ENCODE measurements at places on chromosomes 7 and 10.
A peak's percentile ranks its signal among the peaks of the same experiment; 100 is the strongest.

DNA sequence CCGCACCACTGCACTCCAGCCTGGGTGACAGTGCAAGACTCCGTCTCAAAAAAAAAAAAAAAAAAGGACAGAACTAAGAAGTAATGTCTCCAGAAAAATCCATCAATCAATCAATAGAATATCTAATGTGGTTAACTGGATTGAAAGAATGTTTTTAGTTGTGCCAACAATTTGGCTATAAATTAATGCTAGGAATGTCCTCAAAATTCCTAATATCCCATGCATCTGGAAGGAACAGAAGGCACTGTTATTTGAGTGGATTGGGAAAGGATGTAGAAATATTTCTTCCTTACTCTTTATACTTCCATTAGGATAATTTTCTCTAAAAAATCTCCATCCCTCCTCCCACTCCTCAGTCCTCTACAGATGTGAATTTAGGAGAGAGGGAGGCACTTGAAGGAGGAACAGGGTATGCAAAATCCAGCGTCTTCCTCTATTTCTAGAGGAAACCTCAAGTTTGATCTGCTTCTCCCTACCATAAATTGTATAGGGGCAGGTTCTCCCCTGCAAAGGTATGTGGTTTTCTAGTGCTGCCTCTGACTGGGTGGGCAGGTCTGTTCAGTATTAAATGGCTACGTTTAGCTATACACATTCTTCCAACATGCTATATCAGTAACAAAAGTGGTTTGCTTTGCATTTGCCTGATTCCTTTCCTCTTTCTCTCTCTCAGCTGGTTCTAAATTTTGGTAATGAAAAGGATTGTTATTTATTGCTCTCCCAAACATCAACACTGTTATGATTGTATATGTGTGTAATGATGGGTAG lies 54.1 kb downstream of the RNLS start:
- DNase-seq: no peak

- DNase-seq: no peak
These were observed 523.7 kb upstream of the GALNT17 start for GRCh38 chr7:70608229-70608628.

GRCh38 chr7:134462337-134462925 lies 3.5 kb upstream of the AKR1B1 start:
- no peak for DNase-seq

DNA sequence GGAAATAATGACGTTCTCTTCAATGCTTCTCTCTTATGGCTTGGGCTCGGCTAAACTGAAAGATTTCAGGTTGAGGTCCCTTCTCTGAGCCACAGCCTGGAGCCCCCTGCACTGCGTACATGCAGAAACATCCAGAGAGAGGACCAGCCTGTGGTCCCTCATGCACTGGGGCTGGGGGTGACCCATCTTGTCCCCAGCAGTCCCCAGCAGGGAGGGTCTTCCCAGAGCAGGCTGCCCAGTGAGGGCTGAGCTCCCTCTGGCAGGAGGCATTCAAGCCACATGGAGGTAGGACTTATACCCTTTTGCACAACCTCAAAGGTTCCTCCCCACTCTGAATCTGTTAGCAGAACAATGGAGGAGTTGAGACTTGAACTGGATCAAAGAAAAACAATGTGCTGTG lies 7.4 kb downstream of the GDF10 start:
- DNase-seq: no peak

GRCh38 chr7:4766666-4767519 lies 8.5 kb upstream of the AP5Z1 start:
- no peak for DNase-seq

DNA sequence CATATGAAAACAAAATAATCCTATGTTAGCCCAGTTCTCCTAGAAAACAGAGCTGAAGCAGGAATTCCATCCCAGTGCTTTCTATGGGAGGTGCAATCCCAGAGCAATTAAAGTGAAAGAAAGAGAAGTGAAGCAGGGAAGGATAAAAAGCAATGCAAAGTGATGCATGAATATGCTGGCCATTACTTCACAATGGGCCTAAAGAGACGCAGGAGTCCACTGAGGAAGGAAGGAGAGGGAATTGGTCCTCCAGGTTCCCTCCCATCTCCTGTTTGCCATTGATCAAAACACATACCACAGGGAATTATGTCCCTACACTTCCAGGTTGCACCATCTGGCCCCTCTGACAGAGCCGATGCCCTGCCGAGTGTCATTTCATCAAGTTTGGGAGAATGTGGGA lies 392.2 kb upstream of the NFE2L3 start:
- DNase-seq: peak; percentile 49

DNA sequence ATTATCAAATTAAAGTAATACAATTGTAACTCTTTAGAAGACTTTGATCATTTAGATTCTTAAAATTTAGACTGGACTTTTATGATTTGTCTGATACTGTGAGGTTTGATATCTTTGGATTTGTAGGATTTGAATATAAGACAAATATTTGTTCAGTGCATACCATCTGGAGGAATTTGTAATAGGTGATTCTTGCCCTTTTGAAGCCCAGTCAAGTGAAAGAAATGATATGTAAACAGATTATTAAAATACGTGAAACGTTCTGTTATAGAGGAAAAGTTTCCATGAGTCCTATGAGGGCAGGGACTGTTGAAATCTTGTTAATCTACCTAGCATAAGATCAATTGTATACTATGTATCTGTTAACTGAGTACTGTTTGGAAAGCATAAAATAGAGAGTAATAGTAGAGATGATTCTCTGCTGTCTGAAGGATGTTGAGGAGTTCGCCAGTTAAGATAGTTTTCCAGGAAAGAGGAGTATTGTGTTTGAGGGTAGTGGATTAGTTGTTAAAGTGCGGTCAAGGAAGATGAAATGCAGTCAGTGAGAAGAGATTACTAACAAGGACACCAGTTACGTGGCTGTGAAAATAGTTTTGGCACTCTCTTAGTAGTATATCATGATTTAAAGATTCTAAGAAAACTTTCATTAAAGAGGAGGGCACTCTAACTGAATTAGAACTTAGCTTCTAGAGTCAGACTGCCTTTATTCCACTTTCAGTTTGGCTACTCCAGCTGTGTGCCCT lies 14.4 kb downstream of the PDCD4 start:
- no peak for DNase-seq

DNA sequence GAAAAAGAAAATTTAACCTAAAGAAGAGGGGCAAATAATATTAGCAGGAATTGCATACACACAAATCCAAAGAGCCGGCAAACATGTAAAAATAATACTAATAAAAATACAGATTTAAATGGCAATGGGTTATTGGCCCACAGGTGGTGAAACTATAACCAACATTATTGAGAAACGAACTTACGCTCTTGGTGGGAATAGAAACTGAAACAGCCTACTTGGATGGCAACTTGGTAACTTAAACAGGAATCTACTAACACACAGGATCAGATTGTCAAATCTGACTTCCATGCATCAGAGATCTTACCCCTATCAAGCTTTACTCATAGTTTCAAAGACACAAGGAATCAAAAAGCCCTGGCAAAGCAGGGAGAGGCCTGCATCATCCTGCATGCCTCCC lies 66.5 kb downstream of the ANLN start:
- DNase-seq: no peak

DNA sequence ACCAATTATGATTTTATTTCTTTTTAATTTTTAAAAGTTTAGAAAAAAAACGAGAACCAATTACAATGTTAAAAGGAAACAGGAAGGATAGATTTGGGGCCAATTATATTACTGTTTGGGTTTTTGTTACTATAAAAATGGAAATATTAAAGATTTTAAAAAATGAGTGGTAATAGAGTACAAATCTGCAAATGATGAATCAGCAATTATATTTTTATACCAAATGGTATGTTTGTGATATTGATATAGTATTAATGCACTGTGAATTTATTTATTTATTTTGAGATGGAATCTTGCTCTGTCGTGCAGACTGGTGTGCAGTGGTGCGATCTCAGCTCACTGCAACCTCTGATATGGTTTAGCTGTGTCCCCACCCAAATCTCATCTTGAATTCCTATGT lies 11.5 kb upstream of the GARIN1A start:
- DNase-seq: no peak

- no peak for DNase-seq
These were observed 23.2 kb downstream of the TPK1 start for GRCh38 chr7:144812379-144813283.

- DNase-seq: no peak
These were observed 30.0 kb downstream of the SMKR1 start for GRCh38 chr7:129532375-129532774.

DNA sequence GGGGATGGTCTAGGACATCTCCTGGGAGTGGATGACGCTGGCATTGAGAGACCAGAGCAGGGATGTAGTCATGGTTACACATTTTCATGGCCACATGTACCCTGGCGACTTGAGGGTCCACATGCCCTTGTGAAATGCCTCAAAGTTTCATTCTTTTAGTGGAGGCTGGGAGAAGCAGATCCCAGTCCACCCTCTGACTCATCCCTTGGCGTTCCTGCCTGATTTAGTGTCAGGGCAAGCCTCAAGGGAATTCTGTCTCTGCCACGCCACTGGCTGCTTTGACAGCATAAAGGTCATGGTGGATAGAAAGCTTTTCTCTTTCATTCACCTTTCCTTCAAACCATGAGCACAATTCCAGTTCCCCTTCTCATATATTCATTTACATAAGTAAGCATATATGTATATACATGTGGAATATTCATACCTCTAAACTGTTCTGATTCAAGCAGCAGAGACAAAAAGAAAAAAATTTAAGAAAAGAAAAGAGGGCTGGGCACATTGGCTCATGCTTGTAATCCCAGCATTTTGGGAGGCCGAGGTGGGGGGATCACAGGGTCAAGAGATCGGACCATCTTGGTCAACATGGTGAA lies 21.8 kb upstream of the KIF5B start:
- DNase-seq: no peak

- no peak for DNase-seq
These were observed 46.2 kb downstream of the FAM53B start for GRCh38 chr10:124697837-124698544.

DNA sequence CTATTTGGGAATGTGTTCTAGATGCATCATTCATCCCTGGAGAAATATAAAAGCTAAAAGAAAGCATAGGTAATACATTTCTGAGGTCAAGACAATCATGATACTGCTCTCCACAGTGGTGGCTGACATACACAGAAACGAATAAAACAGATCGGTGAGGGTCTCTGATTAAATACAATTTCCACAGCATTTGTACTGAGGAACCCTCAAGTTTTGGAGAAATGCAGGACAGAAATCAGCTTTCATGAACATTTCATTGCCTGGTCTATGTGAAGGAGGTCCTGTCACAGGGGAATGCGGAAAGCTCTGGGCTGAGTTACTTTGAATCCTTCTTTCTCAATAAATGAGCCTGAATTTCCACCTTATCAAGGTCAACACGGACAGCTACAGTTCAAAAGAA lies 67.9 kb upstream of the ITGB1 start:
- no peak for DNase-seq

DNA sequence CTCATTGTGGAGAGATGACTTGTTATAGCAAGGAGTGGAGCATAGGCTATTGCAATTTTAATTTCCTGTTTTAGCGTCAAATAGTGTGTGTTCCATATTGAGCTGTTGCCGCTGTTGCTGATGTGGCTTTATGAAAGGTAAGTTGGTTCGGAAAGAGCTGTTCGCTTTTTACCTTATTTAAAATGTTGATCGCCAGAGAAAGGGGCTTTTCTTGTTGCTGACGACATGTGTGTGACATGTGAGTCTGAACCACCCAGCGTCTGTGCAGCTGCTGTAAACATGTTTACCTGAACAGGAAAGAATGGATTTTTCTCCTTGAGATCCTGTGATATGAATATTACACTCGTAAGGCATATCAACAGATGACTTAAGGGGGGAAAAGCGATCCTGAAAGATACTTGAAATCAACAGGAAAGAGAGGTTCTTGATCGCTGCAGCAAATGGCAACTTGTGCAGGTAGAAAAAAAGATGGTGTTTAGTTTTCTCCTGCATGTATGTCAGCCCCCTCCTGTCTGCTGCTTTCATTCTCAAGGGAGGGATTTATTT lies 2.5 kb downstream of the ZEB1 start:
- peak; percentile 73 for DNase-seq

DNA sequence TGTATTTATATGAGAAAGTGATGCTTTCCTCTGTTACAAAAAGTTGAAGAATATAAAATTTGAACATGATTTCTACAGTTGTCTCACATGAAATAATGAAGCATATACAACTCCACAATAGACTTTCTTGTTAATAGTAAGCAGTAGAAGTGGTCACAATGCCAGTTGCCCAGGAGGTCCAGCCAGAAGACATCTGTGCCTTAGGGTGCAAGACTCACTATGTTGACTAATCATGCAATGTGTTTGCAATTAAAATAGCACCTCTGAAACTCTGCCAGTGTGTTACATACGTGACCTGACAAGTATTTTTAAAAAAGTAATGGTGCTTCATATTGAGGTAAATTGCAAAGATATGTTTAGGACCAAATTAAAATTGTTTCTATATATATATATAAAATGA lies 547.2 kb downstream of the ETV1 start:
- no peak for DNase-seq
